ENCODE measurements at places on chromosomes 4 and X. TPM values are rescaled to one million over a fixed set of nuclear protein-coding genes. Genes with fewer than 3 reads are reported as not detected.

The TRIM75 gene
- not detected for total RNA-seq

The PRR32 gene
- total RNA-seq = not detected

The NDP gene
- not detected for total RNA-seq

GRCh38 chr4:168612450-168613135, 115.7 kb downstream of the PALLD start:
- H3K36me3 ChIP-seq = no peaks in the 10 kb centered on the region
- H3K27ac ChIP-seq = no peak overlapping the region
- no peak for DNase-seq
- no peak overlapping the region for H3K4me3 ChIP-seq

DNA sequence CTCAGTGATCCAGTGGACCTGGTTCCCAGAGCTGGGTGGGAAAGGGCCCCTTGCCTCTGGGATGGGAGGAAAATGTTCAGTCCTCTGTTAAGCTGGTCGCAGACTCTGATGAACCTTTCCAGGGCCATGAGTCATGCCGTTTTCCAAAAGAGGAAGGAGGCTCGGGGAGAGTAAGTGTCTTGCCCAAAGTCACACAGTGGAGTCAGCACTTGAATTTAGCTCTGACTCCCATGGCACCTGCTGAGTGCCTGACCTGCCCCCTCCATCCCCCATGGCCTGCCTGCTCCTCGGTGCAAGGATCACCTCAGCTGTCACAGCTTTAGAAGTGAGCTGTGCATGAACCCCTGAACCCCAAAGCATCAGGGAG, 14.0 kb upstream of the KIAA0232 start:
- H3K27me3 ChIP-seq = peaks cover 7% of the 10 kb centered on the region
- no peak overlapping the region for H3K27ac ChIP-seq
- peaks cover 4% of the 10 kb centered on the region for H3K4me1 ChIP-seq
- DNase-seq = no peak
- no peak overlapping the region for H3K4me3 ChIP-seq

GRCh38 chr4:84952004-84952403, 14.5 kb downstream of the WDFY3 start:
- peaks cover 12% of the 10 kb centered on the region for H3K4me1 ChIP-seq
- DNase-seq = no peak
- H3K27me3 ChIP-seq = no peaks in the 10 kb centered on the region
- no peak overlapping the region for H3K27ac ChIP-seq
- H3K36me3 ChIP-seq = peaks cover 2% of the 10 kb centered on the region
